Stimulated activated CD4-positive, alpha-beta T cell treated with anti-CD3 and anti-CD28 coated beads, TNF-alpha, amount 100 ng/mL, for 4 hours (primary cell): ENCODE measurements at places on chromosomes 13 and 19.

- DNase-seq: no peak
Observed at GRCh38 chr19:22545751-22546150, 88.4 kb upstream of the ZNF492 start.

DNA sequence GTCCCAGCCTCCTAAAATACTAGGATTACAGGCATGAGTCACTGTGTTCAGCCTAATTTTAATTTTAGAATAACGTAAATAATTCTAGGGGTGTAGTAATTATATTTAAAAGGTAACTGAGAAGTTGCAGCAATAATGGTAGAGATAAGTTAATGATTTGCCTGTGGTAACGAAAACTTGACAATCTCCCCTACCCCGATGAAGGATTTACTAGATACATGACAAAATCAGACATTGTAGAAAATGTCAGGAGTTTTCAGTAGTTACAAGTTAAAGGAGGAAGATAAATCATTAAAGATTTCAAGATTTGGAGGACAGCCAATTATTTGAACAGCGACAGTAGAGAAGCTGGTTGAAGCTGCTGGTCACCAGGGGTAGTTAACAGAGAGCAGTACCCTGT is 652.2 kb upstream of the PCDH20 start:
- no peak for DNase-seq

GRCh38 chr19:17829855-17830566 is 8.7 kb upstream of the INSL3 start:
- DNase-seq: no peak

GRCh38 chr13:28106976-28107375 is 6.6 kb upstream of the FLT3 start:
- DNase-seq: no peak
